ENCODE measurements at places on chromosomes 1 and 21.

DNA sequence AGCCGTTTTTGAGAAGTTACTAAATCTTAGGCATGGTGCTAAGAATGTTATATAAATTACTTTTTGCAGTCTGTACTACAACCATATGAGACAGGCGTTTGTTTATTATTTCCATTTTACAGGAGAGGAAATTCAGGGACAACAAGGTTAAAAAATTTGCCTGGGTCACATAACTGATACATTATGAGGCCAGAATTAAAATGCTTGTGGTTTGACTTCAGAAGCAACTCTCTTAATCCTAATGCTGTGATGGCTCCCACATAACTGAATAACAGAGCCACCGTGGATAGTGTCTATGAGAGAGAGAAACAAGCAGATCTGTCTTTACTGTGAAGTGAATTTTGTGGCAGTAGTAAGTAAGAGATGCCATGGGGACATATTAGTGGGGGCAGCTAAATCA is 184.9 kb downstream of the NCAM2 start:
- no peak for DNase-seq

DNA sequence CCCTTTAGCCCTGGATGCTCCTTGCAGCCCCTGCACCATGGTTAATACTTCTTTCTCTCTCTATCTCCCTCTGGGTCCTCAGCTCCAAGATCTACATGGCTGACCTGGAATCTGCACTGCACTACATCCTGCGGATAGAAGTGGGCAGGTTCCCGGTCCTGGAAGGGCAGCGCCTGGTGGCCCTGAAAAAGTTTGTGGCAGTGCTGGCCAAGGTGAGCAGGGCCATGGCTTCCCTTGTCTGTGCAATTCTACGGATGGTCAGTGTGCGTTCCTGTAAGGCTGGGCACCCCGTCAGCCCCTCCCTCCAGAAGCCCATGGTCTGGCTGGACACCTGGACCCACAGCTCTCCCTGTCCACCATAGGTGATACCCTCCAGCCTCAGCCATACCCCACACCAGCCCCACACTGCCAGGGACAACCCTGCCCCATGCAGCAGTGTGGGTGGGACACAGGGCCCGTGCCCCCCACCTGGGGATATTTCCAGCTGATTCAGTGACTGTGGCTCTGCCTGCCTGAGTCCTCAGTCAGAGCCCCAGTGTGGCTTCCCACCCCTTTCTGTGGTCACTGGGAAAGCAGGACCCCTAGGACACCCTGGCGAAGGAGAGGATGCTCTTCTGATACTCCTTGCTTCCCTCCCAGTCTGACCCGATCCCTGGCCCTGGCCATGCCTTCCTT is 31.4 kb downstream of the QSOX1 start:
- no peak for DNase-seq

- DNase-seq, result no peak
Measured at GRCh38 chr1:28309702-28310101, 19.1 kb upstream of the MED18 start.

DNA sequence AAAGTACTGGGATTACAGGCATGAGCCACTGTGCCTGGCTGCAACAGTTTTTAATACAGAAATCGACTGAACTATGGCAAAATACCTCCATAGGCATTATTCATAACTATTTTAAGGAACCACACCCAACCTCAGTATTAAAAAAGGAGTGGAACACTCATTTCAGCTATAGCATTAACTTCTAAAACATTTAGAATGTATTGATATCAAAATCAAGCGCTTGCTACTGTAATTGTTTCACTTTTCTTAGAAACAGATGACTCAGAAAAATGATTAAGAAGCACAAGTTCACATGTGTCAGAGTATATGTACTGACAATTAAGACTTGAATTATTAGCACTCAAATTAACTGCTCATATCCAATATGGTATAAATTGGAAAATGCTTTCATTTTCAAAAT is 15.1 kb downstream of the AIDA start:
- no peak for DNase-seq

DNA sequence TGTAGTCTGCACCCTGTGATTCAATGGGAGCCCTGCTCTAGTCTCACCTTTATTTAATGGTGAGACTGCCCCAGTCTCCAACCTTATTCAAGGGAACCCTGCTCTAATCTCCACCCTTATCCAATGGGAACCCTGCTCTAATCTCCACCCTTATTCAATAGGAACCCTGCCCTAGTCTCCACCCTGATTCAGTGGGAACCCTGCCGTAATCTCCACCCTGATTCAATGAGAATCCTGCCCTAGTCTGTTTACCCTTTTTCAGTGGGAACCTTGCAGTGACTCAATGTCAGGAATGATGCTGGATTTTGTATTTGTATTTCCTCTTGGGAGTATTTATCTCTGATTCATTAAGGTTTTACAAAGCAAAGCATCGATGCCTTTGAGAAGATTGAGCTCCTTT is 39.5 kb downstream of the TRPM2 start:
- no peak for DNase-seq

DNA sequence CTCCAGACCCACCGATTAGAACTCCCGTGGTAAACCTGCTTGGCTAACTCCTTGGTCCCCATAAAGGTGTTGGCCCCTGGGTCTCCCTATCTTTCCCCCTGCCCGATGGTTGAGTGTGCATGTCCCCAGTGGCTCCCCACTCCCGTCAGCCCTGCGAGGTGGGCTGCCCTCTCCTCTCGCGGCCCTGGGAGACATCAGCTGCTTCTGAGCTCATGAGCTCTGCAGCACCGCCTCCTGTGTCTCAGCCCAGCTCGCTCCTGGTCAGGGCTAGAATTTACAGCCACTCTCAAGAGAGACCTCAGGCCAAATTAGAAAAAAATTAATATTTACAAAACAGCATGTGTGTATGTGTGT is 15.9 kb upstream of the ZBTB21 start:
- DNase-seq, result no peak

GRCh38 chr21:14875186-14875585 is 189.6 kb downstream of the NRIP1 start:
- DNase-seq, result no peak

DNA sequence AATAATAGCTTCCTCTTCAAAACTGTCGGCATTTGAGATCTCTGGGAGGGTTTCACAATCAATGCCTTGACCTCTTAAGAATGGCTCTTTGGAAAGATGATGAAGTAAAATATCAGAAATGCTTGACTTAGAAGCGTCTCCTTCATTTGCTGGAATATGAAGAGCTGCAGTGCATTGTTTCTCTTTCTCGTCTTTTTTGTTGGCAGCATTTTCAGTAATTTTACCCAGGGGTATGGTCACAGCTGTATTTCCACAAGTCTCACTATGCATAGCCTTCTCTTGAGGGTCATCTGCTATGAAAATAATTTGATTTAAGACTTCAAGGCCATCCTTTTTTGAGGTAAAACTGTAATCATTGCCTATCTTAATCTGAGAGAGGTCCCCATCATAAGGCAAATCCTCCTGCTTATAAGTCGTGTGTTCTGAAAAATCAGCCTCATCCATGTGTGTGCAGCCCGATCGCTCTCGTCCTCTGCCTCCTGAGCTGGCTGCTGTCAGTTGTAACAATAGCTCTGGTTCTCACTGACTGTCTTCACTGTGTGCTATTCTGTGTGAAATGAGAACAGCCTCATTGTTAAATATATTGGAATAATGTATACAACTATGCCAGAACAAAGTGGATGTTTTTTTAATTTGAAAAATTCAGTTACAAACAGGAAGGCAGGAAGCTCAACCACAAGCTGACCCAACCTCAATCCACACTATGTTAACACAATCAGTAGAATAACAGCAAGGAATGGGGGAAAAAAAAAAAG is 4.5 kb downstream of the AKNAD1 start:
- DNase-seq, result no peak

- no peak for DNase-seq
Measured at GRCh38 chr1:208778417-208778816, 534.2 kb upstream of the PLXNA2 start.

- peak; percentile 77 for DNase-seq
Measured at GRCh38 chr1:39845569-39846566, 37.4 kb downstream of the TRIT1 start.

GRCh38 chr1:52662645-52663313 is 29.8 kb downstream of the SHISAL2A start:
- DNase-seq, result no peak

- DNase-seq, result no peak
Measured at GRCh38 chr1:18419113-18419844, 61.5 kb upstream of the KLHDC7A start.
